ENCODE measurements at places on chromosomes 16 and 17. TPM values are rescaled to one million over a fixed set of nuclear protein-coding genes. Genes with fewer than 3 reads are reported as not detected.

DNA sequence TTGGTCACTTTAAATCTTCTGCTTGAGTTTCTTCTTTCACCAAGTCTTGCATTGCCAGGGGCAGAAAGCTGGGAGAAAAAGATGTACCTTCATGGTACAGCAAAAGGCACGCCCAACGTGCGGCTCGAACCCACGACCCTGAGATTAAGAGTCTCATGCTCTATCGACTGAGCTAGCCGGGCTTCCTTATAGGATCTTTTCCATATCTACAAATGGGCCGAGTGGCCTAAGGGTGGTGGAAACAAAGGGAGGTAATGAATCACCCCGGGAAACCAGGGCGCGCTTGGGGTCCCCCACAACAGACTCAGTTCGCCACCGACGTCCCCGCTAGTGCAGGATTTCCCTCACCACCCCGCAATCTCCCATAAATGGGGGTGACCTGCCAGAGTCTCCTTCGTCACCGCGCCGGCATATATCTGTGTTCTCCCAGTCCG is 7.5 kb upstream of the OR1F1 start:
- DNase-seq: no peak

DNA sequence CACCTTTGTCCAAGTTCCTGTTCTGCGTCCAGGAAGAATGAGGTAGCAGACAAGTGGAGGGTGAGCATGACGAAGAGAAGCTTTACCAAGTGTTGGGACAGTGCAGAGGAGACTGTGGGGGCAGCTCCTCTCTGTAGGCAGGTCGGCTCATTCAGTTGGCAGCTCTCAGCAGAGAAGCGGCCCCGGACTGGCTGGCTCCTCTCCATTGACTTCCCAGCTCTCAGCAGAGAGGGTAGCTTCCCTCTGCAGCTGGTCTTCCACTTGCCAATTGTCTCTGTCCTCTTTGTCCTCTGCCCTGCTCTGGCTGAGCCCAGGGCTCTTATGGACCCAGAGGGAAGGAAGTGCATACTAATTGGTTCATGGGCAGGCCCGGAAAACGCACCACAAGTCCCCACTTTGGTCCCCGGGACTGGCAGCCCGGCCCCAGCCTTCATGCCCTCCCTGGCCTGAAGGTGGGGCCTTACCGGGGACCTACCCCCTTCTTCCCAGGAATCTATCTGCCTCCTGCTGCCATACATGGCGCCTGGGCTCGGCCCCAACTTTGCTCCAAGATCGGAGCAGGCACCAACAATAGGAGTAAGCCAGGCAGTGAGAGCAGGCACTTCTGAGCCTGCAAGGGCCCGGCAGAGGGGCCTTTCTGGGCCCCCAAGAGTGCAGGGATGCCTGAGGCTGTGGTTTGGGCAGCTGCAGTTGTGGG is 10.1 kb downstream of the KCTD5 start:
- no peak for DNase-seq

GRCh38 chr16:17404941-17405689 is 65.6 kb downstream of the XYLT1 start:
- peak; percentile 85 for DNase-seq

GRCh38 chr17:75601057-75601987 is 13.7 kb downstream of the MYO15B start:
- peak; percentile 53 for DNase-seq

DNA sequence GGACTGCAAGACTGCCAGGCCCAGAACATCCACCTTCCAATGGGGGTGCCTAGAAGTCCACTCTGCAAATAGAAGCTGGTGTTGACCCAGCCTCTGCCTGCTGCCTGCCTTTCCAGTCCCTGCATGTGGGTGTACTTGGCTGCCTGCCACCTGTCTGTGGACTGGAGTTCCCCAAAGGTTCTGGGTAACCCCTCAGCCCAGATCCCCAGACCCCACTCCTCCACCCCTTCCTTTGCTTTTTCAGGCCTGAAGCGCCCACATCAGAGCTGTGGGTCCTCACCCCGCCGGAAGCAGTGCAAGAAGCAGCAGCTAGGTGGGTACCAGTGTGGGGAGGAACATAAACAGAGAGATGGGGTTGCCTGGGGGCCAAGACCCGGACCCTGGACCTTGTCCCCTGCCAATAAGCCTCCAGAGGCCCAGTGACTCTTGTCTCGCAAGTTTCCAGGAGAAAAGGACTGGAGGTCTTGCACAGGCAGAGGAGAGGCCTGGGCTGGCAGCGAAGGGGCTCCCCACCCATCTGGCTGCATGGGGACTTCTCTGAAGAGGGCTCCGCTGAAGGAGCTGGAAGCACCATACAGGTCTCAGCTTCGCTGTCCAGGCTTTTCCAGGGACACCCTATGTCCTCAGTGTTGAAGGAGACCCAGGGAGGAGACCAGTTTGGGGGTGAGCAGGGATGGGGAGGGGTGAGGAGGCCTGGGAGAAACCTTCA is 34.3 kb downstream of the NLRC5 start:
- no peak for DNase-seq

DNA sequence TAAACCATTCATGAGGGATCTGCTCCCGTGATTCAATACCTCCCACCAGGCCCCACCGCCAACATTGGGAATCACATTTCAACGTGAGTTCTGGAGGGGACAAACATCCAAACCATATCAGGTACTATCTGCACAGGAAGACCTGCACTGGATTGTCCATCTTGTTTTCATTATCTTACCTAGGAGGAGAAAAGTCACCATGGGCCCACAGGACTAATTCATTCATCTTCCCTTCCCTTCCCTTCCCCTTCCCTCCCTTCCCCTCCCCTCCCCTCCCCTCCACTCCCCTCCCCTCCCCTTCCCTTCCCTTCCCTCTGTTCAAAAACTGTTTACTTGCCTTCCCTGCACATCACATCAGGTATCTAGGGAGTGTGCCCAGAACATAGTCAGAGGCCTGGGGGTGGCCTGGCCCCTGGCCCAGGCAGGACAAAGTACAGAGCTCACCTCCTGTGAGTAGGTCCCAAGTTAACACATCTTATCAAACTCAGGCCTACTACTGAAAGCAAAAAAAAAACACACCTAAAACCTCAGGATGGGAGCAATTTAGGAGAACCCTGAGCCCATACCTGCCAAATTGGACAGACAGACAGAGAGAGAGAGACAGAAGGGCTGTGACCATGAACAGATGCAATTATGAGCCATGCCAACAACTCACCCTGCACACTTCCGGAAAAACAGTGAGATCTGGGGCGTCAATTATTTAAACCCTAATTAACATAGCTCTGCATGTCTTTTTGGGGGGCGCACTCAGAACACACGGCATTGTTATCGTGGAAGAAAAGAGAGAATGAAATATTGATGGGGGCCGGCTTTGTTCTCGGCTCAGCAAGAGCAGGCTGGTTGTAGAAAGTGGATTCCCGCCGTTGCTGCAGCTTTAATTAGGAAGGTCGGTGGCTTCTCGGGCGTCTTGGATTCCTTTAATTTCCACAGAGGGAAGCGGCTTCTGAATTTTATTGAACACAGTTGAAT is 151.2 kb downstream of the IRX5 start:
- no peak for DNase-seq

DNA sequence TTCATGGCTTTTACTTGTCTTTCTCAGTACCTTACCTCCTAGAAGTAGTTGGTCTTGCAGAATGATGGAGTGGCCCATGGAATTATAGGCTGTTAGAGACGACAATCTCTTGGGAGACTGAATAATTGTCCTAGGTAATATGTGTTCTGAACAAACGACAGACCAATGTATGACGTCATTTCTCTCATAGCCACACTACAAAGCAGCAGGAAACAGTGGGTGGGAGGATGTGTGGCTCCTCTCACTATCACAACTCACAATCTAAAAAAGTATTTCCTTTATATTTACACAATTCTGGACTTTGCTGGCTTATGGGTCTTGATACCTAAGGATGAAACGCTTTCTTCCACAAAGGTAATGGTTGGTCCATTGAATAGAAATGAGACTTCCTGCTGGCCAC is 183.9 kb downstream of the TOX3 start:
- no peak for DNase-seq

DNA sequence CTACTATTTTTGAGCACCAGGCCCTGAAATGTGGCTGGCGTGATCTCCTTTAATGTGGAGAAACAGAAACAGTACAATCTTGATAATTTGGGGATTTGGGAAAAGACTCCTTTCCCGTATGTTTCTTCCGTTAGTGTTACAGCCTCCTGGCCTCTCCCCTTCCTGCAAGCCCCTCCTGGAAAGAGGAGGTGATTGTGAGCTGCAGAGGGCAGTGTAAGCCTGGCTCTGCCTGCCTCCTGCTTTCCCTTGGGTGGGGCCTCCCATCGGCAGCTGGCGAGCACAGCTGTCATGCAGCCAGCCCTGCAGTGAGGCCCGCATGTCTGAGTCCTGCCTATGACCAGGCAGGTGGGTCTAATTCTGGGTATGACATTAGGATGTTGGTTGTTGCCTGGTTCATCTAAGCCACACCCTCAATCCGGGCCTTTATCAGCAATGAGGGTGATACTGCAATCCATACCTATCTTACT is 48.7 kb upstream of the WSB1 start:
- DNase-seq: peak; percentile 73

The HS3ST6 gene
- not detected for total RNA-seq

- no peak for DNase-seq
These were observed 72.3 kb downstream of the C17orf67 start for GRCh38 chr17:56761387-56761786.

The SPN gene
- 0.60 TPM for total RNA-seq

The C17orf67 gene
- total RNA-seq: 0.32 TPM

GRCh38 chr17:27315322-27315721 is 21.4 kb downstream of the WSB1 start:
- peak; percentile 91 for DNase-seq
